ENCODE measurements at places on chromosomes 12 and 14.

DNA sequence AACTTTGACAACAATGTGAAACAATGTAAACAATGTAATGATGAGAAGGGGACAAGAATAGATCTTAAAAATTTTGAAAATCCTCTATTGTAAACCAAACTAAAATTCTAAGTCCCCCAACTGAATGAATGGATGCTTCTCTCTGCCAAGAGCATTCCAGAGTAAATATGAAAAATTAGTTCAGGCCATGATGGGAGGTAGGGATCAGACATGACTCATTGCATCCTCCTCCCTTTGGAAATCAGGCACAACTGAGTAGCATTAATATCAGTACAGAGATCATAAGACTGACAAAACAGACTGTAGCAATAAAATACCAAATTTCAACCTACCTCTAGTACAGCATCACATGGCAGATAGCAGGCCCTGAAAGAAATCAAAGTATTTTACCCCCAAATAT is 559.9 kb downstream of the C12orf50 start:
- no peak for DNase-seq

- DNase-seq: no peak
Measured at GRCh38 chr12:131900397-131900796, 6.0 kb downstream of the ULK1 start.

- DNase-seq: no peak
Measured at GRCh38 chr12:109504068-109504467, 26.6 kb downstream of the UBE3B start.

DNA sequence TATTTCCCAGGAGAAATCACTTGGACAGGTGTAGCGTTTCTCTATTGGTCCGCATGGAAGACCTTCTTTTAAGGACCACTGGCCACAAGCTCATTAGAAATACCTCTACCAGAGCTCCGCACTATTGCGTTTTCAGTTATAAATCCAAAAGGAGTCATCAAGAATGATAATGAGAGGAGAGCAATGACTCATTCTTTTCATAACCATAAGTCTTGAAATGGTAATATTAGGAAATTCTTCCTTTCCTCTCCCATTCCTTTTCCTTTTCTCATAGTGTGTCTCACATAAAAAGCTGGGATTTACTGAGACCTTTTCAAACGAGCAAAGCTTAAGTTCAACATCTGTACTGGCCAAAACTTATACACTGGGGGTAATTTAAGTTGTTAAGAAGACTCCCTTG is 215.7 kb downstream of the CPNE8 start:
- no peak for DNase-seq

- no peak for DNase-seq
Measured at GRCh38 chr14:65585216-65585615, 172.7 kb downstream of the FUT8 start.

GRCh38 chr12:95548539-95549391 is 2.5 kb downstream of the USP44 start:
- peak; percentile 67 for DNase-seq

DNA sequence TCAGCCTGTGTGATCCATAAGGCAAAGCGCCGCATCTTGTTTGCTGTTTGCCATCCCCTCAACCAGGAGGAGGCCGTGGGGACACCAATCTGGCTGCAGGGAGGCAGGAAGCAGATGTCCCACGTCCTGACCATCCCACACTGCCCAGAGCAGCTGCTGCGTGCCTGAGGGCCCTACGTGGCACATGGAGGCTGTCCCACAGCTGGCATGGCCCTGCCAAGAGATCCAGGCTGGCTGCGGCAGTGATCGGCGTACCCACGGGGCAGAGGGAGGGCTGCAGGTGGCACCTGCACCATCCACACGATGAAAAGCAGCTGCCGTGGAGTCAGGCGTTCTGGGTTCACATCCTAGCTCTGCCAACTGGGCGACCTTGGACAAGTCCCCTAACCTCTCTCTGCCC is 42.0 kb downstream of the NCOR2 start:
- no peak for DNase-seq

DNA sequence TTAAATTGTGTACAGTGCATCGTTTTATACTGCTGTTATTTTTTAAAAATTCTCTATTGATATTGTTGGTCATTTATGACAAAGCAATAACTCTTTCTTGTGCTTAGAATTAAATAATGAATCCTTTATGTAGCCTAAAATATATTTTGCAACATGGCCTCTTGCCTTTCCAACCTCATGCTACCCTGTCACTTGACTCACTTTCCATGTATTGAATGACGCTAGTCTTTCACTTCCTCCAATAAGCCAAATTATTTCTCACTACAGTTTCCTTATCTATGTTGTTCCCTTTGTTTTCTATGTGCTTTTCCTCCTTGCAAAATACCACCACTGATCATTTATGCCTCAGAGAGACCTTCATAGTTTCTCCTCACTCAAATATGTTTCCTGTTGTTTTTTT is 16.3 kb upstream of the EPYC start:
- no peak for DNase-seq

GRCh38 chr14:24103451-24103850 is 9.3 kb downstream of the PCK2 start:
- no peak for DNase-seq

GRCh38 chr12:51677284-51677968 is 86.4 kb downstream of the SCN8A start:
- DNase-seq: no peak

- DNase-seq: no peak
Measured at GRCh38 chr12:114443607-114444421, 37.9 kb upstream of the TBX5 start.

DNA sequence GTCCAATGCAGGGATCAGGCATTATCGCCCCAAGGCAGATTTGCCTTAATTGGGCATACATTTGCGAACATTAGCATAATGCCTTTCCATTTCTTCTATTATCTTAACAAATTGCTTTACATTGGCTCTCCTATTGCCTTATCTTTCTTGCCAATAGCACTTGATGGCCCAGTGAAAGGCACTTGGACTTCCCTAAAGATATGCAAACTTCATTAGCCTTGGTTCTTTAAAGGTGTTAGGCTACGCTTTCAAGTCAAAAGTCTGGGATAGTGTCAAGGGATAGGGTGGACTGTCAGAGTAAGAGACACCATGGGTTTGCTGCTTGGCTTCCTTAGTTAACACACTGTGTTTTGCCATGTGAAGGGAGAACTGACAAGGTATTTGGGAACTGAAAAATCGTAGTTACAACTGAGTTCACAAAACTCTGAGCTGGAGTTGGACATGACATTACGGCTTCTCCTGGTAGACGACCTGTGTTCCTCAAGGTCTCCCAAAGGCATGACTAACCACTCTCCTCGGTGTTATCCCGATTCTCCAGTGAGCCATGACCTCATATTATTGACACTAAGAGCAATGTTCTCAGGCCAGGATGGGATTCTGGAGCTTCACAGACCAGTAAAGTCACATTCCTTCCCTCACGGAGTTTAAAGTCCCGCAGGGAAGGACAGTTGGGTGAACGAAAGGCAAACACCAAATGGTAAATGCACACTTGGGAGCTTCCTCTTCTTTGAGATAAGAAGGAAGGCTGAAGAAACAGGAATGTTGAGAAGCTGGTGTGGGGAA is 65.2 kb downstream of the TBC1D30 start:
- no peak for DNase-seq

GRCh38 chr12:11978726-11979384 is 91.9 kb upstream of the BCL2L14 start:
- no peak for DNase-seq

- DNase-seq: no peak
Measured at GRCh38 chr12:57726884-57727757, 11.4 kb downstream of the AGAP2 start.

- no peak for DNase-seq
Measured at GRCh38 chr12:112584266-112584722, 165.5 kb downstream of the PTPN11 start.

DNA sequence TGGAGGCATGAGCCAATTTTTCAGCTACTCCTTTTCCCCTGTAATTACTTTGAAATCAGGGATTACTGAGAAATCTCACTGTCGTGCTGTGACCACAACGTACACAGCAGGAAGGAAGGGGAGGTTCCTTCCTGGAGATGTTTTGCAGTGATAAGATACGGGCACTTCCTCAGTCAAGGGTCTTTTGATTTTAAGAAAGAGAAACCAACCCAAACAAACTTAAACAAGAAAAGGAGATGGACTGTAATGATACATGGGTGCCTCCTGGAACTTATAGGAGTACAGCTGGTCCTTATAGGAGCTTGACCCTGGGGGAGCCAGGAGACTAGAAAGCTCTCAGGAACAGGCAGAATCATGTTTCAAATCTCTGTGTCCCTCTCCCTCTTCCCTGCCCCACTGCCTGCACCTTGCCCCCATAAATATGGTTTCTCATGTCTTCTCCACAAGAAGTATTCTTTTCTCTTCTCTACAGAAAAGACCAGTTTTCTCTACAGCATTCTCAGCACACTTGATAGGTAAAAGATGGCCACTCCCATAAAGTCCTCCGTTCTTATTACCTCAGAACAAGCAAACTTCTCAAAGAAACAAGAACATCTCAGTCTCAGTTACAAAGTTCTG is 281.1 kb upstream of the AMIGO2 start:
- DNase-seq: peak; percentile 27

DNA sequence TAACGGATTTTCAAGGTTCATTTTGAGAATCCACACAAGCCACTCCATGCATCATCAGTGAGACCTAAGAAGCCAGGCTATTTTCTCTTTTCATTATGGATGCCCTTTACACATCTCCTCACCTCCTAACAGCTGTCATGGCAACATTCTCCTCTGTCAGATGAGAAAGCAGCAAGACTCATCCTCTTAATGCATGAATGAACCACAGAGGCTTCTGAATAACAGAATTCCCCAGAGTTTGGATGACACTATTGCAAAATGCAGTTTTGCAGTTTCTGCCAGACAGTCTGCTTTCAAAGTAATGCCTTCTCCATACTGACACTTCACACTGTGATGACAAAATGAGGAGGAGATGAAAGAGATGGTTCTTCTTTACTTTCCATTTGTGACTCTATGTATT is 286.7 kb upstream of the GRIP1 start:
- DNase-seq: no peak

- DNase-seq: no peak
Measured at GRCh38 chr12:96623155-96623554, 133.8 kb downstream of the CFAP54 start.

GRCh38 chr12:39314547-39314946 is 128.4 kb downstream of the KIF21A start:
- DNase-seq: no peak

GRCh38 chr12:122012184-122012583 is 9.5 kb upstream of the BCL7A start:
- DNase-seq: no peak

DNA sequence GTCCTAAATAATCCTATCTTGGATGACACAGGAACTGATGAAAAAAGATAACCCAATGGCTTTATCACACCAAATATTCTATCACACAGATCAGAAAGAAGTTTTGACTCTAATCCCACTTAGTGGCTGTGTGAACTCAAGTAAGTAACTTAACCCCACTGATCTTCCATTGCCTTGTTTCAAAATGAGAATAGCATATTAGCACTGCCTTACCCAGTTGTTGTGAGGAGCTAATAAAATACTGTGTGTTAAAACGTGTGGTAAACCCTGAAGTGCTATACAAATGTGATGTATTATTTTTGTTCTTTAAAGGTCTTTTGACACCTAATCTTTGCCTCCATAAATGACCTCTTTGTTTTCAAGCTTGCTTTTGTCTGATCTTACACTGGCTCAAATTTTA is 60.9 kb upstream of the ARID2 start:
- DNase-seq: no peak

- no peak for DNase-seq
Measured at GRCh38 chr12:100967189-100967588, 172.6 kb downstream of the ANO4 start.

GRCh38 chr12:88245905-88246304 is 103.8 kb downstream of the TMTC3 start:
- no peak for DNase-seq

- no peak for DNase-seq
Measured at GRCh38 chr12:52382854-52383253, 2.6 kb downstream of the KRT84 start.

DNA sequence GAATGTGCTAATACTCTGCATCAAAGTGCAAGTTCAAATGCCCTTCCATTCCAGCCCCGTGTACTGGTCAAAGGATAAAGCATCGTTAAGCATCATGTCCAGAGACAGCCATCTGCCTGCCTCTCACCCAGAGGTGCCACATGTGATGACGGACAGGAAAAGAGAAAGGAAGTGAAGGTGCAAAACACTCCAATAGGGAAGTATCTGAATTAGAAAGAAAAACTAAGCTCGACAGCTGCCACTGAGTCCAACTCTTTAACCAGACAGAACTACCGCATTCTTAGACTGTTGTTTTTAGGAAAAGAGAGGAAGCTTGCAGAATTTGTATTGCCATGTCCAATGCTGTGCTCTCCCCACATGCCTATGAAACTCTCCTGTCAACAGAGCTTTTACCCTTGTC is 465.0 kb upstream of the SOX5 start:
- DNase-seq: no peak

DNA sequence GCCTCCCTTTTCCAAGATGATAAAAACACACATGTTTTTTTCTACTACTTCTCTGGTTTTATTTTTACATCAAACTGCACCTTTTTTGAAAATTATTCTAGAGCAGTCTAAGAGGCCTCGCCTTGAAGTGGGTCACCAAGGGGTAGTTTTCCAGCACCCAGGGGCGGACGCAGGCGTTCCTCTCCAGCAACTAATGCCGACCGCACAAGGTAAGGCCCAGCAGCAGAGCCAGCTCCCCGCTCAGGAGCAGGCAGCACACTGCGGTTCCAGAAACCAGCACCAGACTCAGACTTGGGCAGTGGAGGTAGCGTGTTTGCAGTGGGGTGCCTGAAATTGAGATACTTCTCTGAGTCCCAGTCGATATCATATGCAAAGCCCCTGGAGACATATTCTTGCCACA is 31.6 kb downstream of the EP400 start:
- DNase-seq: no peak

DNA sequence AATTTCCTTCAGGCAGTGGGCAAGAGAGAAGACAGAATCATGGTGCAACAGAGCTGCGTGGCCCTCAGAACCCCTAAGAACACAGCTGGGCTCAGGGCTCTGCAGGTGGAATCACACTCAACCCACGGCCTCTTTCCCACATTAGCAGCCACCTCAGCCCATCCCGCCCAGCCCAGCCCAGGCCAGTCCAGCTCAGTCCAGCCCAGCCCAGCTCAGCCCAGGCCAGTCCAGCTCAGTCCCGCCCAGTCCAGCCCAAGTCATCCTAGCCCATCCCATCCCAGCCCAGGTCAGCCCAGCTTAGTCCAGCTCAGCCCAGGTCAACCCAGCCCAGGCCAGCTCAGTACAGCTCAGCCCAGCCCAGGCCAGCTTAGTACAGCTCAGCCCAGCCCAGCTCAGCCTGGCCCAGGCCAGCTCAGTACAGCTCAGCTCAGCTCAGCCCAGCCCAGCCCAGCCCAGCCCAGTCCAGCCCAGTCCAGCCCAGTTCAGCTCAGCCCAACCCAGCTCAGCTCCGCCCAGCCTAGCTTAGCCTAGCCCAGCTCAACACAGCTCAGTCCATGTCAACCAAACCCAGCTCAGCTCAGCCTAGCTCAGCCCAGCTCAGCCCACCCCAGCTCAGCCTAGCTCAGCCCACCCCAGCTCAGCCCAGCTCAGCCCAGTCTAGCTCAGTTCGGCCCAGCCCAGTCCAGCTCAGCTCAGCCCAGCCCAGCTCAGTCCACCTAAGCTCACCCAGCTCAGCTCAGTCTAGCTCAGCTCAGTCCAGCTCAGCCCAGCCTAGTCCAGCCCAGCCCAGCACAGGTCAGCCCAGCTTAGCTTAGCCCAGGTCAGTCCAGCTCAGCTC is 183.1 kb downstream of the TMEM121 start:
- DNase-seq: no peak

- no peak for DNase-seq
Measured at GRCh38 chr12:32947206-32948067, 50.9 kb upstream of the PKP2 start.

GRCh38 chr12:62517887-62518286 is 51.3 kb downstream of the MON2 start:
- DNase-seq: no peak
